ENCODE measurements at places on chromosomes 13 and 19. TPM values are rescaled to one million over a fixed set of nuclear protein-coding genes. Genes with fewer than 3 reads are reported as not detected.

GSX1 gene
- not detected for total RNA-seq

COL4A1 gene
- 295 TPM for total RNA-seq

ELSPBP1 gene
- total RNA-seq = not detected

PRR22 gene
- 0.37 TPM for total RNA-seq

TSHZ3 gene
- total RNA-seq = 4.2 TPM

ZNF540 gene
- 0.81 TPM for total RNA-seq

SSBP4 gene
- total RNA-seq = 66.1 TPM

C19orf33 gene
- not detected for total RNA-seq

ZNF177 gene
- total RNA-seq = 1.5 TPM

CPT1C gene
- total RNA-seq = 10.4 TPM

ZNF534 gene
- total RNA-seq = not detected

CCDC8 gene
- total RNA-seq = 19.2 TPM

PSG7 gene
- not detected for total RNA-seq

SIGLEC5 gene
- total RNA-seq = not detected

IL12RB1 gene
- 0.26 TPM for total RNA-seq

KCNJ14 gene
- 0.26 TPM for total RNA-seq

CYP4F8 gene
- total RNA-seq = not detected

SULT2B1 gene
- not detected for total RNA-seq

B3GNT8 gene
- total RNA-seq = 0.26 TPM

SPRED3 gene
- total RNA-seq = 6.9 TPM

HSD17B14 gene
- total RNA-seq = 1.2 TPM

ZNF613 gene
- 6.3 TPM for total RNA-seq

ZNF98 gene
- total RNA-seq = 0.25 TPM

CACNA1A gene
- total RNA-seq = 3.5 TPM

PLPP2 gene
- total RNA-seq = 0.53 TPM

RFPL4A gene
- not detected for total RNA-seq

LAIR1 gene
- not detected for total RNA-seq

GFY gene
- not detected for total RNA-seq

METTL21C gene
- total RNA-seq = not detected

ZNF223 gene
- total RNA-seq = 4.6 TPM

HSPBP1 gene
- 17.0 TPM for total RNA-seq

PSG2 gene
- not detected for total RNA-seq

LYPD4 gene
- not detected for total RNA-seq

SPIB gene
- total RNA-seq = not detected

ZNF136 gene
- total RNA-seq = 7.8 TPM

LILRB3 gene
- not detected for total RNA-seq

GJB6 gene
- not detected for total RNA-seq

TMPRSS9 gene
- not detected for total RNA-seq

RFC3 gene
- 9.5 TPM for total RNA-seq

VMAC gene
- total RNA-seq = 6.7 TPM

DACH1 gene
- total RNA-seq = 0.53 TPM

LAMP1 gene
- total RNA-seq = 206 TPM

CLEC17A gene
- 0.06 TPM for total RNA-seq

REEP6 gene
- 0.92 TPM for total RNA-seq

ATXN8OS gene
- not detected for total RNA-seq

ZNF556 gene
- 0.26 TPM for total RNA-seq

ZNF284 gene
- 3.3 TPM for total RNA-seq

CCDC70 gene
- total RNA-seq = not detected

ZNF491 gene
- total RNA-seq = 3.0 TPM

CCL25 gene
- not detected for total RNA-seq

DCT gene
- total RNA-seq = under 0.01 TPM

USHBP1 gene
- 0.13 TPM for total RNA-seq

CAPNS1 gene
- total RNA-seq = 545 TPM
